ENCODE measurements at places on chromosomes 3 and 15.

GRCh38 chr3:52046186-52046901 is 10.0 kb downstream of the DUSP7 start:
- DNase-seq: peak; percentile 93

- DNase-seq: no peak
Measured at GRCh38 chr3:194206320-194206719, 70.4 kb downstream of the HES1 start.

GRCh38 chr3:5136211-5136918 is 14.3 kb downstream of the ARL8B start:
- no peak for DNase-seq

GRCh38 chr15:73480050-73480449 is 37.1 kb downstream of the REC114 start:
- DNase-seq: no peak

DNA sequence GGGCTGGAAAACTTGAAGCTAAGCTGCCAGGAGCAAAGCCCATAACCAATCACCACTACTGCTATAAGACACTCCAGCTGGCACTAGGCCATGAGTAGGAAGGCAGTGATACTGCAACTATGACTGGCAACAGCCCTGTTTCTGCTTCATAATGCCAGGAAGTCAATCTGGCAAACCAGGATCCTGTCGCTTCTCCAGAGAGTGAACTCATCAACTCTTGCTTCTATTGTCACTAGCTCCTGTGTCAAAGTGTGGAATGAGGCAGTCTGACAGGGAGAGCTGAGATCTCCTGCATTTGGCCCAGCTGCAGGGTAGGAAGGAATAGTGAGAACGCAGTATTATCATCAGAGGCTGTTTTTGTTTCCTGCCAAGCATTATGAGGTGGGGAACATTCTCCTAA is 105.3 kb downstream of the CTNNB1 start:
- no peak for DNase-seq

- DNase-seq: peak; percentile 66
Measured at GRCh38 chr15:90184786-90185704, 16.1 kb upstream of the SEMA4B start.

DNA sequence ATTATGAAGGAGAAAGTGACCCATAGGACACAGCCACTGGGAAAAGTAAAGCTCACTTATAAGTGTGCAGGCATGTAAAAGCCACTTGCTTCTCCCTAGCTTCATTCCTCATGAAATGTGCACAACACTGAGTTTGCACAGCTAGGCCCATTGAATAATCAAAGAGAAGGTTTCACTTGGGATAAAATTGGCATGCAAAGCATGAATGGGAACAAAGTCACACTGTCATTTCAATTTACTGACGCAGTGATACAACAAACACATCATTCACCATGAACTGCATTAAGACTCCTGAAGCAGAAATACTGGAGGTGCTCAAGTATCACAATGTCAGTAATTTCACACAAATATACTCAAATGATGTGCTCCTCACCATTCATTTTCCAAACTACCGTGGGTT is 61.1 kb downstream of the KCNMB2 start:
- DNase-seq: no peak

DNA sequence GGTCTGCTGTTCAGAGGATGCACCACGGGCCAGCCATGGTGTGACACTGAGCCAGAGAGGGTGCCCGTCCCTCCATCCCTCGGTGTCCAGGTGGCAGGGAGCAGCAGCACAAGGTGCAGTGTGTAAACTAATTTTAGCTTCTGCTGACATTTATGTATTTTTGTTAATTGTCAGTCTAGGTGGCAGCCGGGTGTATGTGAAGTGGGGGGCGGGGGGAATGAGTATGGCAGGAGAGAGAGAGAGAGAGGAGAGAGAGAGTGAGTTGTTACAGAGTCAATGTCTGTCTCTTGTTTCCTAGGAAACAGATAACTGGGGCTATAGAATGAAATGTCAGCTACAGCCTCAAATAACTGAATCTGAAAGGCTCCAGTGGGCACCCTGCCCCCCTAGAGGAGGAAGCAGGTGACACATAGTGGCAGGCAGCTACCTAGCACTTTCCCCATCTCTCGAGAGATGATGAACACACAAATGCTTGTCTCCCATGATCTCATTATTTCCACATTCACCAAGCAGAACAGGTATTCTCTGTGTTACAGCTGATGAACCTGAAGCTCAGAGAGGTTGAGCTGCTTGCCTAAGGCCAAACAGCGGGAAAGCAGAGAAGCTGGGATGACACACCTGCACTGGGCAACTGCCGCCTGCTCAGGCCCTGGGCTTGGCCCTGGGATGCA is 24.7 kb downstream of the RASGRF1 start:
- DNase-seq: no peak

- DNase-seq: no peak
Measured at GRCh38 chr3:195612075-195612800, 28.5 kb upstream of the APOD start.

DNA sequence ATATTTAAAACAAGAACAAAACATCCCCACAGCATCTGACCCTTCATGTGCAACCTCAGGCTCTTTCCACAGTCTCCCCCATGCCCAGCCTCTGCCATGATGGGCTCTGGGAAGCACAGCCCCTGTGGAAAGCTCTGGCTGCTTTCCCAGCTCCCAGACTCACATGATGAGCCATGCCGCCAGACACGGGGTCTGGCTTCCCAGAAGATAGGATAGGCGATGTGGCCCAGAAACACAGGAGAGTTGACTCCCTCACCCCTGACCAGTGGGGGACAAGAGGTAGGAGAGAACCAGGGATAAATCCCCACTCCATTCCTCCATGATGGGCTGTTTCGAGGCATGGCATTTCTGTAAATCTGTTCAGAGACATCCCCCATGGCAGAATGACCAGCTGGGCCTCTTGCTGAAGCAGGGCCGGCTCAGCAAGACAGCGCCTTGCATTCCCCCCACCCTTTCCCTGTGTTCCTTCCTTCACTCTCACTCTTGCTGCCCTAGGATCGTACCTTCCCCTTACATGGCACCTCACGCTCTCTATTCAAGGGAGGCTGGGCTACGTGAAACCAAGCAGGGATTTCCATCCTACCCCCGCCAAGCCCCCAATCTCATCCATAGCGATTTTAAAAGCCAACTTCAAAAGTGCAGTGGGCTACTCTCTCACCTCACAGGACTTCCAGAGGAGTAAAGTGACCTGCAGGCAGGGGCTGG is 192.4 kb downstream of the ABHD5 start:
- no peak for DNase-seq

DNA sequence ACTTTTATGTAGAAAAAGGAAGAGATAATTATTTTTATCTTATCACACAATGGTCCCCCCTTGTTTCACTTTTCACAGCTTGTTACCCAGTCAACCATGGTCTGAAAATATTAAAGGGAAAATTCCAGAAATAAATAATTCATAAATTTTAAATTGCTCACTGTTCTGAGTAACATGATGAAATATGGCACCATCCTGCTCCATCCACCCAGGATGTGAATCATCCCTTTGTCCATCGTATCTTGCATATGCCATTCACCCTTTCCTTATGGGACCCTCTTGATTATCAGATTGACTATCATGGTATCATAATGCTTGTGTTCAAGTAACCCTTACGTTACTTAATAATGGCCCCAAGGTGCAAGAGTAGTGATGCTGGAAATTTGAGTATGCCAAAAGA is 43.7 kb downstream of the ANKRD28 start:
- no peak for DNase-seq

- DNase-seq: no peak
Measured at GRCh38 chr3:125214738-125215137, 2.2 kb upstream of the SLC12A8 start.

DNA sequence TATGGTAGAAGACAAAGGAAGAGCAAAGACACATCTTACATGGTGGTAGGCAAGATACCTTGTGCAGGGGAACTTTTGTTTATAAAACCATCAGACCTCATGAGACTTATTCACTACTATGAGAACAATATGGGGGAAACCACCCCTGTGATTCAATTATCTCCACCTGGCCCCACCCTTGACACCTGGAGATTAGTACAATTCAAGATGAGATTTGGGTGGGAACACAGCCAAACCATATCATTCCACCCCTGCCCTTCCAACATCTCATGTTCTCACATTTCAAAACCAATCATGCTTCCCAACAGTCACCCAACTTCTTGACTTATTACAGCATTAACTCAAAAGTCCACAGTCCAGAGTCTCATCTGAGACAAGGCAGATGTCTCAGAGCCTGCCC is 21.7 kb upstream of the PLSCR1 start:
- no peak for DNase-seq

GRCh38 chr3:67617518-67617917 is 36.9 kb downstream of the SUCLG2 start:
- DNase-seq: no peak

GRCh38 chr3:15181963-15182362 is 24.1 kb upstream of the CAPN7 start:
- DNase-seq: no peak

GRCh38 chr3:99881121-99881524 is 63.5 kb downstream of the CMSS1 start:
- DNase-seq: no peak
